ENCODE measurements at places on chromosomes 5 and 9.

DNA sequence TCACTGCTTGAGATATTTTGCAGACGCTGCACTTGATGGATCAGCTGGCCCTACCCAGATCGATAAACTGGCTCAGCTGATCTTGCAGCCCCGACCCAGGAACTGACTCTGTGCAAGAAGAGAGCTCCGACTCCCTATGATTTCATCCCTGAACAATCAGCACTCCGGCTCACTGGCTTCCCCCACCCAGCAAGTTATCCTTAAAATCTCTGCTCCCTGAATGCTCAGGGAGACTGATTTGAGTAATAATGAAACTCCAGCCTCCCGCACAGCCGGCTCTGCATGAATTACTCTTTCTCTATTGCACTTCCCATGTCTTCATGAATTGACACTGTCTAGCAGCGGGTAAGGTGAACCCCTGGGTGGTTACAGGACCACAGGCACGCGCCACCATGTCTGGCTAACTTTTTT is 16.9 kb upstream of the NANS start:
- no peak for DNase-seq

DNA sequence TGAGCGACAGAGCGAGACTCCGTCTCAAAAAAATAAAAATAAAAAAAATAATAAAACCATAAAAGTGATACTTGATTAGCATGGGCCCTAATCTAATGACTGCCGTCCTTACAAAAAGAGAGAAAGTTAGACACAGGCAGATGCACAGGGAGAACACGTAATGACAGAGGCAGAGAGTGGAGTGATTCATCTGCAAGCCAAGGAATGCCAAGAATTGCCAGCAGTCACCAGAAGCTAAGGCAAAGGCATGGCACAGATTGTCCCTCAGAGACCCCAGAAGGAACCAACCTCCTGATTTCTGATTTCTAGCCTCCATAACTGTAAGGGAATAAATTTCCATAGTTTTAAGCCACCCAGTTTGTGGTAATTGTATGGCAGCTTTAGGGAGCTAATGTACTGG is 79.6 kb upstream of the FREM1 start:
- DNase-seq = no peak

DNA sequence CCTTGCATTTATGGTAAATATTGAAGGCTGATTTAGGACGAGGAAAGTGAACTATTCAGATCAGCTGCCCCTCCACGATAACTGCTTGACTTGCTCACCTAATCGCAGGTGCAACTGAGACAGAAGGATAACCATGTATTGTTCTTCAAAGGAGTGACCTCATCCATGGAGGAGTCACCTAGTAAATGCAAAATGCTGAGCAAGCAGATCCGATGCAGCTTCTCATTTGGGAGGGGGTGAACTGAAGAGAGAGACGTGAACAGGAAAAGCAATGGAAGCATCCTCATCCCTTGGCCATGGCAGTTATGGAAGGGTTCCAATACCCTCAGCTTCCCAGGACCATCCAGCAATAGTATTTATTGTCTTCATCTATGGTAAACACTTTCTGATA is 47.5 kb downstream of the RASGRF2 start:
- no peak for DNase-seq

GRCh38 chr9:134568116-134568515 is 73.5 kb upstream of the COL5A1 start:
- no peak for DNase-seq

DNA sequence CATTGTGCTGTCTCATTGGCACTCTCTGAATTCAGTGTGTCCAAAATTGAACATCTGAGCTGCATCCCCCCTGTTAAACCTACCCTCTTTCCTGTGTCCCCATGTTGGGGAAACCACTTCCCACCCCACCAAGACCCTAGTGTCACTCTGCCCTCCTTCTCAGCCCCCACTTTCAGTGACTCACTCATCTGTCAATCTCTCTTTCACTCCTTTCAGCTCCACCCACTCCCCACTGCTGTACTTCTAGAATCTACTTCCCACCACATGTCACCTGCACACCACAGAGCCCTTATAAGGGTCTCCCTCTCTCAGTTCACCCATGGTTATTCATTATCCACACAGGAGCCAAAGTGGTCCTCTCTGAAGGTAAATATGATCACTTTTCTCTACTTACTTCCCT is 5.8 kb upstream of the SPOCK1 start:
- no peak for DNase-seq

DNA sequence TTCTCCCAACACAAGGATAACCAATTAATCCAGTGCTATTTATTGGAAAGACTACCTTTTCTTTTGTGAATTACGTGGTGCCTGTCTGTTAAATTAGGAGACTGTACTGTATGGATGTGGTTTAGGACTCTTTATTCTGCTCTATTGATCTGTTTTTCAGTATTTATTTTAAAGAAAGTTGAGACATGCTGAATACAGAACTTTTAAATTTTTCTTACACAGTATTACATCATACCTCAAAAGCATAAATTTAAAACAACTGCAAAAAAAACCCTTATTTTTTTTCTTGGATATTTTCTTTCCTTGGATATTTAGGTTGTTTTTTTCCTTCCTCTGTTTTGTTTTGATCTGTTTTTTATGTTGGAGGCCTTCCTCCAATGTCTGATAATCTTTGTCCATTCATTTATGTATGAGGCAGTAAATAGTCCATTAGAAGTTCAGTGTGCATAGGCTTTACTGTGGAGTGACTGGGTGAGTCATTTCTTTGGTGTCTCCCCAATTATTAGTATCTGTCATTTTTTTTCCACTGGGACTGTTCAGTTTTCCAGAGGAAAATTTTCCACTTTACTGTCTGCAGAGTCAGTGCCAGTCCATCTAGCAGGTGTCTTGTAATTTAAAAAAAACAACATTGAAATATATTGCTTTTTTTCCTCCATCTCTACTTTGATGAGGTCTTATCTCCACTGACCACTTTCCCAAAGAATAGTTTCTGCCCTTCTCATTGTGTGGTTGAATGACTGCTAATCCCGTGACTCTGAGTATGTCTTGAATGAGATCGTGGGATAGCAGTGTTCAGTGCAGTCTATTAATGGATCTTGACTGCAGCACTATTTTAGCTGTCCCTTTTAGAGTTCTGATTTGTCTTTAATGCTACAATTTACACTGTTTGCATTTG is 15.2 kb downstream of the CYSTM1 start:
- DNase-seq = no peak

DNA sequence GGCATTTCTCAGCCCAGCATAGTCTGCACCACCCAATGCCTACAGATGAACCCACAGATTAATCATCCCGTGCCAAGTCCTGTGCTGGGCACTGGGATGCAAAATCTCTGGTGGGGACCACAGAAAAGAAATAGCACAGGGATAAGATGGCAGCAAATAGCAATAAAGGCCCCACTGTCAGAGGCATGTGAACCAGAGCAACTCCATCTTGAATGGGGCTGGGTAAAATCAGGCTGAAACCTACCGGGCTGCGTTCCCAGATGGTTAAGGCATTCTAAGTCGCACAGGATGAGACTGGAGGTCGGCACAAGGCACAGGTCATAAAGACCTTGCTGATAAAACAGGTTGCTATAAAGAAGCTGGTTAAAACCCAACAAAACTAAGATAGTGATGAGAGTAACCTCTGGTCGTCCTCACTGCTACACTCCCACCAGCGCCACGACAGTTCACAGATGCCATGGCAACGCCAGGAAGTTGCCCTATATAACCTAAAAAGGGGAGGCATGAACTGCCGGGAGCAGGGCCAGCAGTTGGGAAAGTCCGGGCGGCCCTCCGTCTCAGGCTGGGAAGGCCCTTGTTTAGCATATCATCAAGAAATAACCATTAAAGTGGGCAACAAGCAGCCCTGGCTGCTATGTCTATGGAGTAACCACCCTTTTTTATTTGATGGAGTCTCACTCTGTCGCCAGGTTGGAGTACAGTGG is 65.2 kb downstream of the C9orf50 start:
- DNase-seq = no peak
